ENCODE measurements at places on chromosomes 16 and 17.

DNA sequence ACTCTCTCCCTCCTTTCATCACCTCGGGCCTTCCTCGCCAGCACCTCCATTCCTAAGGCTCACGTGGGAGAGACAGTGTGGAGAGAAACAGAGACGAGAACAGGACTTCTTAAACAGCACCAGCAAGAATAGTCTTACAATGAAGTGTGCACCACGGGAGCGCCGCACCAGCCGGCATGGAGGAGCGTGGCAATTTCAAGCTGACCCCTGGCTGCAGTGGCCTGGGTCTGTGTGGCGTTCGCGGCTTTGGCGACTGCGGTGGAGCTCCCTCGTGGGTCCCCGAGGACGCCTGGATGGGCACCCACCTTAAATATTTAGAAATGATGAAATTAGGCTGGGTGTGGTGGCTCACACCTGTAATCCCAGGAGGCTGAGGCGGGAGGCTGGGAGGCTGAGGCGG is 20.5 kb upstream of the MED9 start:
- DNase-seq = no peak

DNA sequence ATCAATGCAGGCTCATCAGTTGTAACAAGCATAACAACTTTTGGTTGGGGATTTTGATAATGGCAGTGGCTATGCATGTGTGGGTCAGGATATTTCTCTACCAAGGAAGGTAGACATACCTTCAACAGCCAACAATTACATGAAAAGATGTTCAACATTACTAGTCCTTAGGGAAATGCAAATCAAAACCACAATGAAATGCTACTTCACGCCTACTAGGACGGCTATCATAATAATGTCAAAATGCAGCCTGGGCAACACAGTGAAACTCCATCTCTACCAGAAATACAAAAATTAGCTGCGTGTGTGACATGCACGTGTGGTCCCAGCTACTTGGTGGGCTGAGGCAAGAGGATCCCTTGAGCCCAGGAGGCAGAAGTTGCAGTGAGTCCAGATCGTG is 7.3 kb upstream of the SLC5A10 start:
- DNase-seq = no peak

- DNase-seq = no peak
These were observed 33.5 kb downstream of the IRX3 start for GRCh38 chr16:54253118-54253517.

DNA sequence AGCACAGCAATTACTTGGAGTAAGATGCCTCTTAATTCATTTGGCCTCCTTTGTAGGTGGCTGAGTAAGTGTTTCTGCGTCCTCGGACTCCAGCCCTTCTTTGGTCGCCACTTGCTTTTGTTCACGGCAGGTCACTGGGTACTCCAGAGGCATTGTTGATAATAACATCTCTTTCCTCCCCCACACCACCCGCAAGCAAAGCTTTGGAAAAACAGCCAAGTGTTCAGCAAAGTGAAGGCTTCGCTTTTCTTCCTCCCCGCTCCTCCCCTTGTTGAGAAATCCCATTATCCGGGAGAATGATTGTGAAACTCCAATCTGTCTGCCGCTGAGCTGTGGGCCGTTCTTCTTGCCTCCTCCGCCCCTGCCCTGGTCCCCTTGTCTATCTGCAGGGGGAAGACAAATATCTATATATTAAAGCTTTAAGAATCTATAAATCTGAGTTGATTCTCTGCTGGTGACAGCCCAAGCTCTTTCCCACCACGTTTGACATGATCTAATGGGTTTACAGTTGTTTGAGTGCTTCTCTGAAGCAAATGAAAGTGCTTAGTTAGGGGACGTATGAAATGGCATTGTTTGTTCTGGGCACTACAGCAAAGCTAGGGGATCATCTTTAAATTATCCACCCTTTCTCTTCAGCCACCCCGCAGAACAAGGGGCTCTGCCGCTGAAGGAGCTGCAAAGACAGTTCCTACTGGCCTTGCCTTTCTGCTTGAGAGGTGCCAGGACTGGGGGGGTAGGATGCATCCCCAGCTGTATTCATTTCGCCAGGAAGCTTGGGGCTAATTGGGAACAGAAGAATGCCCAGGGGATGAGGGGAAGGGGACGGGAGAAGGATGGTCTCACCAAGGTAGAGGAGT is 167.1 kb downstream of the CCDC182 start:
- DNase-seq = no peak

- no peak for DNase-seq
These were observed 7.0 kb downstream of the PLXDC1 start for GRCh38 chr17:39144416-39144840.

GRCh38 chr17:37828651-37829124 is 83.8 kb upstream of the HNF1B start:
- DNase-seq = no peak

- peak; percentile 70 for DNase-seq
These were observed 10.7 kb upstream of the CENPV start for GRCh38 chr17:16363749-16364536.

- DNase-seq = no peak
These were observed 26.8 kb downstream of the REXO5 start for GRCh38 chr16:20833086-20833485.

DNA sequence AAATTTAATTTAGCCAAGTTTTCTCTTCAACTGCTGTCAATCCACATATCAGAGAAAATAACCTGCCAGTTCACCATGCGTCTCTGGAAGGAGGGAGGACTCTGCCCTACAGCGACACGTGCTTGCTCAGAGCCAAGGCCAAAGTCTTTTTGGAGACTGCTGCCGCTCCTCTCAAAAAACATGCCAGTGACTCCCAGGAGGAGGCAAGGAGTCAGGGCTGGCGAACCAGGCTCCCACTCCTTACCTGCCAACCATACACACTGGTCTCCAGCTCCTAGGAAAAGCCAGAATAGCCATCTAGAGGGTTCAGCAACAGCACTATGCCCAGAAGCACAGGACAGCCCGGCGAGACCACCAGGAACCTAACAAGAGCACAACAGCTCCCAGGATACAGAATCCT is 73.0 kb downstream of the ANKRD11 start:
- DNase-seq = no peak

All from stimulated activated CD8-positive, alpha-beta memory T cell treated with anti-CD3 and anti-CD28 coated beads, Interleukin-2, amount 100 ng/mL, for 48 hours (primary cell).